Left lung (tissue), 14 donors: ENCODE measurements at places on chromosomes 1 and 21. TPM values are rescaled to one million over a fixed set of nuclear protein-coding genes. Genes with fewer than 3 reads are reported as not detected.
A peak's percentile ranks its signal among the peaks of the same experiment; 100 is the strongest.

OR2T35 gene
- not detected for polyA plus RNA-seq

RGS8 gene
- polyA plus RNA-seq: not detected

PUSL1 gene
- 7.0 TPM for polyA plus RNA-seq

GRCh38 chr1:17207046-17207445 lies 2.1 kb downstream of the PADI1 start:
- DNase-seq: peak; percentile 43

DNA sequence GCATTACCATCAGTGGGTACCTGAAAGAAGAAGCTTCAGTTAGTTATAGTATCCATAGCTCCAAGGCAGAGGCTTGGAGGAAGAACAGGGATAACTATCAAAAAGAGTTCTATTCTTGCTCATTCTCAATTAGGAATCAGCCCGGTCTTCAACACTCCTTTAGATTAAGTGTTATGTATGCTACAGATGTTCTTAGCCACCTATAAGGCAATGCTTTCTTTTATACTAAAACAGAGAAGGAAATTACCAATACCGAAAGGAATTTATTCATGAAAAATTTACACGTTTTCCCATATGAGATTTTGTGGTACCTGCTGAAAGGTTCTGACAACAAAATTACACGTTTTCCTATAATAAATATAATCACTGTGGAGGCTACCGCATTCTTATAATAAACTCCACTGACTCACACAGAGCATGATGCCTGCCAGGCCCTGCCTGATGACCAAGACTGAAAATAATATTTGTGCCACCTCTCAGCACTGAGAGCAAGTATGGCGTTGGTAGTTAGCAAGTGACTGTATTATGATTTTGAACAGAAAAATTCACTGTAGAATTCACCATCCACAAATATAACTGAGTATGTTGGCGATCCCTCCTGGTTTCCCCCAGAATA lies 58.3 kb downstream of the APP start:
- no peak for DNase-seq

- no peak for DNase-seq
Measured at GRCh38 chr21:39456665-39457064, 4.9 kb downstream of the SH3BGR start.

- DNase-seq: no peak
Measured at GRCh38 chr1:91012196-91012595, 9.6 kb downstream of the ZNF644 start.

GRCh38 chr21:29481641-29482040 lies 182.9 kb downstream of the BACH1 start:
- DNase-seq: no peak

- DNase-seq: no peak
Measured at GRCh38 chr1:71462247-71462646, 381.4 kb upstream of the ZRANB2 start.

GRCh38 chr21:37427221-37427620 lies 60.6 kb downstream of the DYRK1A start:
- no peak for DNase-seq

GRCh38 chr1:226121587-226122400 lies 59.3 kb downstream of the H3-3A start:
- DNase-seq: peak; percentile 95
